Cerebellar nuclear complex (tissue), 1 donor: ENCODE measurements at places on chromosomes 1 and 21.

- no peak for DNase-seq
These were observed 57.5 kb upstream of the ABCG1 start for GRCh38 chr21:42161401-42161955.

- DNase-seq: no peak
These were observed 89.8 kb downstream of the LRRC53 start for GRCh38 chr1:74422421-74423292.

GRCh38 chr1:50358962-50359361, 64.3 kb downstream of the DMRTA2 start:
- DNase-seq: no peak

- DNase-seq: no peak
These were observed 69.5 kb downstream of the FGGY start for GRCh38 chr1:59366346-59366745.

- no peak for DNase-seq
These were observed 26.1 kb downstream of the SYF2 start for GRCh38 chr1:25206201-25206600.
